ENCODE measurements at places on chromosomes 5 and 9.

GRCh38 chr9:96139592-96140295, 162.2 kb downstream of the HSD17B3 start:
- DNase-seq: peak; percentile 98

GRCh38 chr9:123315635-123316034, 40.4 kb upstream of the CRB2 start:
- DNase-seq: no peak

DNA sequence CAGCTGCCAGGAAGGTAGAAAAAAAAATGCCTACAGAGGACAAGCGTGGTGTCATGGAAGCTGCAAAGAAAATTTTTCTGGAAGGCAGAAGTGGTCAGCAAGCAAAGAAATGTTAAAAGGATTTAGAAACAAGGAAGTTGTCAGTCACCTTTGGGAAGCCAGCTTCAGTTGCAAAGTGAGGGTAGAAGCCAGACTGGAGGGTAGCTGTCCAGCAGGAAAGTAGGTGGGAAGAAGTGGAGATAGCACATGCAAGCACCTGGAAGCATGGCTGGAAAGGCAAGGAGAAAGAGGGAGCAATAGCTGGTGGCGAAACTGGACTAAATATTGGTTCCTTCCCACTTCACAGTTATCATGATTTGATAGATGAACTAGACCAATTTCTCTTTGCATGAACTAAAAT, 54.3 kb downstream of the ADRB2 start:
- DNase-seq: no peak

- DNase-seq: no peak
Observed at GRCh38 chr5:55841976-55842375, 9.2 kb upstream of the IL31RA start.

DNA sequence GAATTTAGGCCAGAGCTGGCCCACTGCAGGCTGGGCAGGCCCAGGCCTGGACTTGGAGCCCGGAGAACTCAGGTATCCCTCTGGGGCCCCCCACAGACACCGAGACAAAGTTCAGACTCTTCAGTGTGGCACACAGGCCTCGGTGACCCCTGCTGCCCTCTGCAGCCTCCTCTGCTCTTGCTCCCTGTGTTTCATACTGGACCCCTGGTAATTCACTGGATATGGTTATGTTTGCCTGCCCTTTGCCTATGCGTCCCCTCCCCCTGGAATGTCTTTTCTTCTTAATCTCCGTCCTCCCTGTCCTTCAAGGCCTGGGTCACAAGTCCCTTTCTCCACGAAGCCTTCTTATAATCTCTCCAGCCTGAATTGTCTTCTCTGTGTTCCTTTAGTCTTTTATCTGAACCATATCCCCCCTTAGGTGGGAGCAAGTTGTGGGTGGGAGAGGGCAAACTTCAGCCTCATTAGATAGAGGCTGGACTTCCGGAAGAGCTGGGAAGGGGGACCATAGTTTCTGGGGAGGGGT, 30.1 kb downstream of the GSN start:
- no peak for DNase-seq

DNA sequence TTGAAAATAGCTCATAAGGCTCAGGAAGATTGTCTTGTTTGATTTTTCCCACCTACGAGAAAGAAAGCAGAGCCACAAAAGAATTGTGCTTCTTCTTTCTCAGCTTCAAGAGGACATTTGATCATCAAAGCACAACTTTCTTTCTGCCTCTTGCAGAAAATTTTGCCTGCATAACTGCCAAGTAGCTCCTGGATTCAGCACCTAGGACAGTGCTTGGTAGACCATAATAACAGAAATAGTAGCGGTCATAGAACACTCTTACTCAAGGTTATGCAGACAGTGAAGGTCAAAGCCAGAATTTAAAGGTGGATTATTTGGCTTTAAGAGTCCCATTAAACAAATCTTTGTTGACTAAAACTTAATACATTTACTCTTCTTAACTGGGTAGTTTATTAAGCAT, 594.7 kb upstream of the CCNG1 start:
- no peak for DNase-seq

DNA sequence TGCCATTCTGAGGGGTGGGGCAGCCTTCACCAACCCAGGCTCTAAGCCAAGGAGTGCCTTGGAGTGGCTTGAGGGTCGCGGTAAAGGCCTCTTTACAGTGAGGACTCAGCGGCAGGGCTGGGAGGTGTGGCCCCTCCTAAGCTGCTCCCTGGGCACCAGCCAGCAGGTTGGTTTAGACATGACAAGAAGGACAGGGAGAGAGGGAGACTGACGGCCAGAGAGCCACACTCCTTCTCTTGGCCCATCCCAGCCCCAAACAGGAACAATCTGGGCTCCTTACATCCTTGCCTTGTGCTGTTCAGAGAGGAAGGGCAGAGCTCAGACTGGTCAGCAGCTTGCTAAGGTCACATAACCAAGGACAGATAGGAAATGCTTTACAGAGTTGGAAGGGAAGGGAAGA, 94.5 kb downstream of the LMX1B start:
- no peak for DNase-seq

DNA sequence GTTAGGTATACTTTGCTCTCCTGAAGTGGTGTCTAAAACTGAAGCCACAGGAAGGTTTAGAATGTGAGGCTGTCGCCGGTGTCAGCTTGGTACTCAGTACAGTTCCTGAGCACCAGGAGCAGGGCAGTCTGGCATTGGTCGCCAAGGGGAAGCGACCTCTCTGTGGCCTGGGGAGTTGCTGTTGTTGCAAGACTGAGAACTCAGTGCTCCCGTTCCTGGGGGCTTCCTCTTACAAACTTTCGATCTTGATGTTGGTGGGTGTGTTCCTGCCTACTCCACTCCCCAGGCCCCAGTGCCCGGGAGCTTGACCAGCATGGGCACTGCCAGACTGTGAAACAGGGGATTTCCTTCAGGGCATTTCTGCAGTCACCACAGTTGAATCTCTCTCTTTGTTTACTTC, 52.4 kb upstream of the PPARGC1B start:
- no peak for DNase-seq

- no peak for DNase-seq
Observed at GRCh38 chr9:127664324-127664677, 42.5 kb upstream of the CFAP157 start.

DNA sequence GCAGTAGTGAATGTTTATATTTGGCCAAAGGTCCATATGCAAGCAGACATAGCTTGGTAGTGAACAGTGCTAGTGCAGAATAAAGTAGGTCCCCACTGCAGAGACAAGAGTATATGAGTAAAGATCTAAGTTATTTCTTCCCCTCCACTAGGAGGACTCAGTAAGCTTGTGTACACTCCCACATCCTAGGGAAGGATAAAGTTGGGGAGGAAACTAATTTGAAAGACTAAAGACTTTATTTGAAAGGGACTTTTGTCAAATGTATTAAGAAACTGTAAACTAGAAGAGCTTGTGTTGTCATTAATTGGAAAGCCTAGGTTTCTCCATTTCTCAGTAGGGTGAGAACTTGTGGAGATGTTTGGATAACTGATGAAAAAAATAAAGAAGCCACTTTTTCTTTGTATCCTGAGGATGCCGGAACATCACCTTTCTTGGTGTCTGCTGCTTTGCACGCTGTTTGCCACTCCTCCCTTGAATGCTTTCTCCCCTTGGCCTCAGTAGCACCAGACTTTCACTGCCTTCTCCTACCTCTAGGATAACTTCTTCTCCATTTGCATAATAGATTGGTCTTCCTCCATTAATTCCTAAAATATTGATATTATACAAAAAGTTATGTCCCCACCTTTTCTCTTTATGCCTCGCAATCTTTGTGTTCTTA, 329.0 kb downstream of the PARP8 start:
- DNase-seq: peak; percentile 52

GRCh38 chr9:121809356-121810050, 158.1 kb downstream of the DAB2IP start:
- no peak for DNase-seq

Measured in NCI-H69 (cell line).